ENCODE measurements at places on chromosomes 7 and 10. TPM values are rescaled to one million over a fixed set of nuclear protein-coding genes. Genes with fewer than 3 reads are reported as not detected.

SLC13A1 gene
- total RNA-seq = not detected

VWA2 gene
- not detected for total RNA-seq

FKBP6 gene
- not detected for total RNA-seq

OR2F1 gene
- not detected for total RNA-seq

PRSS37 gene
- not detected for total RNA-seq

TMEM176B gene
- total RNA-seq = not detected

SUV39H2 gene
- total RNA-seq = 22.9 TPM

AKR1C8 gene
- 0.53 TPM for total RNA-seq

SP8 gene
- total RNA-seq = not detected

PKD2L1 gene
- not detected for total RNA-seq

CCDC3 gene
- 0.07 TPM for total RNA-seq

FOXK1 gene
- total RNA-seq = 41.9 TPM

CNPY1 gene
- total RNA-seq = not detected

JCAD gene
- 0.43 TPM for total RNA-seq

HNRNPF gene
- total RNA-seq = 439 TPM

PNLIPRP1 gene
- not detected for total RNA-seq

MYO1G gene
- 382 TPM for total RNA-seq

BAZ1B gene
- 77.4 TPM for total RNA-seq

GIMAP1 gene
- total RNA-seq = 32.8 TPM

TFR2 gene
- 10.0 TPM for total RNA-seq

ASAH2B gene
- total RNA-seq = 2.3 TPM

PTPN20 gene
- total RNA-seq = 0.68 TPM

RARRES2 gene
- total RNA-seq = not detected

HOXA9 gene
- total RNA-seq = not detected

FAM241B gene
- total RNA-seq = 5.2 TPM

LAMB1 gene
- total RNA-seq = not detected

TRIL gene
- total RNA-seq = not detected

RPP30 gene
- total RNA-seq = 35.6 TPM

OTUD1 gene
- 25.9 TPM for total RNA-seq

NFE2L3 gene
- total RNA-seq = 14.2 TPM

RAB18 gene
- 72.0 TPM for total RNA-seq

KNDC1 gene
- total RNA-seq = 0.26 TPM

ITGA8 gene
- total RNA-seq = not detected

MMD2 gene
- total RNA-seq = not detected

CELF2 gene
- total RNA-seq = 175 TPM

DNAH11 gene
- total RNA-seq = 3.8 TPM

C7orf33 gene
- not detected for total RNA-seq
